ENCODE measurements at places on chromosomes 12 and 14. TPM values are rescaled to one million over a fixed set of nuclear protein-coding genes. Genes with fewer than 3 reads are reported as not detected.

Gene GDF3
- 0.41 TPM for total RNA-seq

Gene TEP1
- total RNA-seq, result 18.8 TPM

Gene FBXL14
- total RNA-seq, result 25.5 TPM

Gene KCNC2
- total RNA-seq, result not detected

Gene DHH
- total RNA-seq, result 0.16 TPM

Gene CCDC177
- total RNA-seq, result 0.82 TPM

Gene TEAD4
- 97.8 TPM for total RNA-seq

Gene MMP19
- total RNA-seq, result 1.9 TPM

Gene IL26
- total RNA-seq, result not detected

Gene RPS6KL1
- total RNA-seq, result 6.8 TPM

Gene APPL2
- total RNA-seq, result 49.2 TPM

Gene KICS2
- total RNA-seq, result 8.2 TPM

Gene GLS2
- total RNA-seq, result 14.2 TPM

Gene DERA
- total RNA-seq, result 84.3 TPM

Gene EXOC3L4
- 6.7 TPM for total RNA-seq

Gene TAS2R14
- 3.1 TPM for total RNA-seq

Gene TMEM119
- not detected for total RNA-seq

Gene BBOF1
- total RNA-seq, result 0.91 TPM

Gene SRSF5
- total RNA-seq, result 264 TPM

Gene MYO1H
- total RNA-seq, result 0.18 TPM

Gene NFE2
- total RNA-seq, result 6.2 TPM

All from Caco-2 (cell line).